Forelimb muscle (tissue), 1 donor: ENCODE measurements at places on chromosomes 6 and 20. TPM values are rescaled to one million over a fixed set of nuclear protein-coding genes. Genes with fewer than 3 reads are reported as not detected.

Gene ANKRD66
- 0.39 TPM for polyA plus RNA-seq

Gene ALDH5A1
- polyA plus RNA-seq = 8.3 TPM

Gene NKX2-2
- 0.13 TPM for polyA plus RNA-seq

DNA sequence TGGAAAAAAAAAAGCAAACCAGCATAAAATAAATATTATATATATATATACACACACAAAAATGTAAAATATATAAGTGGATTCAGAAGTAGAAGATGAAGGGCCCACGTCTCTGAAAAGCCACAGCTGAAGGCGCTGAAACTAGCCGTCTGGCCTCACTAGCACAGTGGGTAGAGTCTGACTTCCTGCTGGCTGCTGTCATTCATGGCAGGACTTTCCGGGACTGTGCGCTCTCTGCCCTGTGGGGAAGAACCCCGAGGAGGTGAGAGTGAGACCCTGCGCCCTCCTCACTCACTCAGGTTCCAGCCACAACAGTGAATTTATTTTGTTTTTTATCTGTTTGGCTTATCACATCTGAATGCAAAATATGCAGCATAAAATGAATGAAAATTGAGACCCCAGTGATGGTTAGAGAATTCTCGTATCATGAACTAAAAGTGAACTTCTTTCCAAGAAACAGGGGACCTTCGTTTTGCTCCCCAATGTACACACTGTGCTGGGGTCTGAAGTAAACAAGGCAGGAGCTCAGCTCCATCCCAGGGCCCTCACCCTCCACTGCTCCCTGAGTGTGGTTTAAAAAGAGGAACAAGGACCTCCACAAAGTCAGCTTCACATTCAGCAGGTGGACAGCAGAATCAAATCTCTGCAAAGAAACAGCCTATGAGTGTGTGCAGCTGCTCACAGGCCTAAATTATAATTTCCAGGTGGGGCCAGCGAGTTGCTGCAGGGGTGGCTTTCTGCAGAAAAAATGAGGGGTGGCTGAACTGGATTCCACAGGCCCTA, 1.3 kb upstream of the RAMACL start:
- DNase-seq = no peak

DNA sequence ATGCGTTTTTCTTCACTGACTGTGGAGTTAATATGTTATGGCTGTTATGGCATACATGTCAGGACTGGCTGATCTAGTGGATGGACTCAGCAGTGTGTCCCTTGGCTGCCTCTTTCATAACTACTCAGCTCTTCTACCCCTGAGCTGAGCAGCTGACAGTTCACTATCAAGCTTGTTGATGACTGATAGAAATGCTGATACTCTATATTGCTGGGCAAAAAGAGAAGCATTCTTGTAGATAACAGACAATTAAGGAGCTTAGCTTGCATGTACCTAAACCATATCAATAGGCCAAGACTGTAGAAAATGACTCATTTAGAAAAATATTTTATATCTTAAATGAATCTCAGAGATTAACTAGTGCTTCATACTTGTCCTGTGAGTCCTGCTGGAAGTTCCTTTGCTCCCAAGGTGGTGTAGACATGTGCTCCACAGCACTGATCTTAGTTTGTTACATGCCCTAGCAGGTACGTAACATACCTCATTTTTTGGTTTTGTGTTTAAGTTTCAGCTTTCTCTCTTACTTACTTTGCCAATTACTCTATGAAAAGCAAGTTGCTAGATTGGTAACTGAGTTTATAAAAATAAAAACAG, 236.9 kb downstream of the GMDS start:
- no peak for DNase-seq

DNA sequence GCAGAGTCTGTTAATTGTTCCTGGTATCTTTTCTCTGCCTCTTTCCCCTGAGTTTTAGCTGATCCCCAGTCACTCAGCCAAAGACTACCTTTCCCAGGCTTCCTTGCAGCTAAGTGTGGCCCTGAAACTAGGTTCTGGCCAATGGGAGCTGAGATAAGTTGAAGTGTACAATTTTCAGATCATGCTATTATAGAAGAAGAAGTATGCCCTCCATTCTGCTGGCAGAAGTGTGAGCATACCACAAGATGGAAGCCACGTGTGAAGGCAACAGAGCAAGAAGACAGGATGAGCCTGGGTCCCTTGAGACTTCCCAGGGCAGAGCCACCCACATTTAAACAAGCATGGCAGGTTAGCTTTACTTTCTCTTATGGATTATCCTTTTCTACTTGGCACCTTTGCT, 273.2 kb downstream of the HIVEP2 start:
- DNase-seq = no peak

- DNase-seq = no peak
Observed at GRCh38 chr20:47361057-47361915, 4.8 kb upstream of the ZMYND8 start.

DNA sequence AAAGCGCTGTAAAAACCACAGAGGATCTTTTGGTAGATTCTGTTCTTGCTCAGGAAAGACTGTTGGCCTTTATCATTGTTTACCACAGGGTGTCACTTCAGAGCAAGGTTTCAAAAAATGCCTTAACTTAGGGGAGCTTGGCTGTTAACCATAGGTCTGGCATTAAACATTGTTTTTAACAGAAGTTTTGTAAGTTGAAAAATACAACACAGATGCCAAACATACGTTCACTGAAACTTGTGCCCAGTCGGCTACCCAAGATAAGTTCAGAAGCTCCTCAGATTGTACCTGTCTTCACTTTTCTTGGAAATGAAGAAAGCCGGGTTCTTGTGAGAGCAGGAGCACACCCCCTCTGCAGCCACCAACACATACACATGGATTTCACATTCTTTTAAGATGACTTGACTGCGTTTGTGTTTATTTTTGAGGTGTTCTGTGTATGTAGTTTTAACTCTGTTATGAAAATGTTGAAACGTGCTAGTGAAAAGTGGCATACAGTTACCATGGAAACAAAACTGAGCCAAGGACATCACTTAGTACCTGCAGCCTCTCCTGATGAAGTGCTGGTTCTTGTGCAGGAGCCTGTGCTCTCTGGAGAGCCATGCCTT, 64.9 kb downstream of the SYCP2L start:
- no peak for DNase-seq

GRCh38 chr6:14831937-14832336, 413.9 kb upstream of the JARID2 start:
- DNase-seq = no peak

- DNase-seq = peak; percentile 74
Observed at GRCh38 chr6:4664117-4664626, 112.0 kb upstream of the CDYL start.

DNA sequence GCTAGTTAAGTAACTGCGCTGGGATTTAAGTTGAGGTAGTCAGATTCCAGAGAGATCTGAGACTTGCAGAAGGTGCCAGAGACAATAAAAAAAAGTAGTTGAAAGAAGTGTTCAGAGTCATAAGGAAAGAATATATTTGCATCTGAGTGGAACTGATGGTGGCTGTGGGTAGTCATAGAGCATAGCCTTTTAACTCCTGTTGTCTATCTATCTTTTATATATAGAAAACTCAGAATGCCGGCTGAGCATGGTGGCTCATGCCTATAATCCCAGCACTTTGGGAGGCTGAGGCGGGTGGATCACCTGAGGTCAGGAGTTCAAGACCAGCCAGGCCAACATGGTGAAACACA, 62.0 kb downstream of the CARMIL1 start:
- DNase-seq = no peak
